ENCODE measurements at places on chromosomes 12 and 14.

- no peak for DNase-seq
Measured at GRCh38 chr12:130026608-130027176, 122.9 kb upstream of the TMEM132D start.

DNA sequence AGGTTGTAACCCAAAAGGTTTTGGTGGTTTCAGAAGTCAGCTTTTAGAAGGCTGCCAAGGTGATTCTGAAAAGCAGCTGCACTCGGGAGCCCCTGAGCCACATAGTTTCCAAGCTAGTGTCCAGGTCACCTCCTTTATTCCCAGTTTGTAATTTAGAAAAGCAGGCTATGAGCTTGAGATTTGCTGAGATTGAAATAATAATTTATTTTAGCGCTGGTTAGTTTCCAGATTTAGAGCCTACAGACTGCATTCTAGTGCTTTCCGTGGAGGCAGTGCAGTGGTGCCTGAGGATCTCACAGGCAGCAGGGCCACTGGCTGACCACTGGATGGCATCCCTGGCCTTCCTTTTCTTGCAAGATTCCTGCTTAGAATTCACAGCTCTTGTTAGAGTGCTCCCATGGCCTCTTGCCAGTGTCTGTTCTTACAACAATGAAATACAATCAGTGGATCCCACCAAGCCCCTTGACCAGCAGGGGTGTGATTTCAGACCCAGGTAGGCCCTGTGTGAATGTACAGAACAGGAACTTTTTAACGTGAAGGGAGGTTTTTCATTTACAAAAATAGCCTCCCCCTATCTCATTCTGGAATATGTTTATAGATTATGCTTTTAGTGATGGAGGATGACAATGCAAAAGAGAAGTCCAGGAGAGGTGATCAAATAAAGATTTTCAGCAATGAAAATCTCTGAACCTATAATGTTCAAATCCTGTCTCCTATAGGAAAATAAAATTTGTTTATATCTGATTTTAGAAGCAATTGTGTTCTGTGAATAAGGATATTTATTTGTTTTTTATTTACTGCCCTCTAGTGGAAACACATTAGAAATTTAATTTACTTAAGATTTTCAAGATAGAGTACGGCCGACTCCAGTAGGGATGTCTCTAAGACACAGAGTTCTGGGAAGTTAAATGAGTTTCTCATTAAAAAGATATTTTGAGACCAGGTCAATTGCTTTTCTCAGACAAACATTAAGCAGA is 362.1 kb upstream of the STXBP6 start:
- no peak for DNase-seq

GRCh38 chr14:54344445-54344844 is 52.4 kb upstream of the CDKN3 start:
- no peak for DNase-seq

DNA sequence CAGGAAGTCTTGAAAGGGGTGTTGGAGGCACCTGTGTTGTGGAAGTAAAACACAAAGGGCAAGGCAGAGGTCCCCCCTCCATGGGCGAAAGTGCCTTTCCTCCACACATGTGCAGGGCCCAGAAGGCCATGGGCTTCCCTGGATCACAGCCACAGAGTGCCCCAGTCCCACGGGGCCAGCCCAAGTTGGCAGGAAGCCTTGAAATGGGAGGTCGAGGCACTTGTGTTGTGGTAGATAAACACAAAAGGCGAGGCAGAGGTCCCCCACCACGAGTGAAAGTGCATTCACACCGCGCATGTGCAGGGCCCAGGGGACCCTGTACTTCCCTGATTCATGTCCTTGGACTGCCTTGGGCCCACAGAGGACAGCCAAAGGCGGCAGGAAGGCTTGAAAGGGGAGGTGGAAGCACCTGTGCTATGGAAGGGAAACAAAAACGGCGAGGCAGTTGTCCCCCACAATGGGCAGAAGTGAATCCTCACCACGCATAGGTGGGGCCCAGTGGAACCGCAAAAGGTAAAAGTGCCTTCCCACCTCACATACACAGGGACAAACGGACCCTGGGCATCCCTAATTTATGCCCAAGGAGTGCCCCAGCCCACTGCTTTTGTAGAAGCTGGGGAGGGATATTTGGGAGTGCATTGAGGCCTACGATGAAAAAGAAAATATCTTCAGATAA is 585.4 kb downstream of the ALG10 start:
- no peak for DNase-seq

DNA sequence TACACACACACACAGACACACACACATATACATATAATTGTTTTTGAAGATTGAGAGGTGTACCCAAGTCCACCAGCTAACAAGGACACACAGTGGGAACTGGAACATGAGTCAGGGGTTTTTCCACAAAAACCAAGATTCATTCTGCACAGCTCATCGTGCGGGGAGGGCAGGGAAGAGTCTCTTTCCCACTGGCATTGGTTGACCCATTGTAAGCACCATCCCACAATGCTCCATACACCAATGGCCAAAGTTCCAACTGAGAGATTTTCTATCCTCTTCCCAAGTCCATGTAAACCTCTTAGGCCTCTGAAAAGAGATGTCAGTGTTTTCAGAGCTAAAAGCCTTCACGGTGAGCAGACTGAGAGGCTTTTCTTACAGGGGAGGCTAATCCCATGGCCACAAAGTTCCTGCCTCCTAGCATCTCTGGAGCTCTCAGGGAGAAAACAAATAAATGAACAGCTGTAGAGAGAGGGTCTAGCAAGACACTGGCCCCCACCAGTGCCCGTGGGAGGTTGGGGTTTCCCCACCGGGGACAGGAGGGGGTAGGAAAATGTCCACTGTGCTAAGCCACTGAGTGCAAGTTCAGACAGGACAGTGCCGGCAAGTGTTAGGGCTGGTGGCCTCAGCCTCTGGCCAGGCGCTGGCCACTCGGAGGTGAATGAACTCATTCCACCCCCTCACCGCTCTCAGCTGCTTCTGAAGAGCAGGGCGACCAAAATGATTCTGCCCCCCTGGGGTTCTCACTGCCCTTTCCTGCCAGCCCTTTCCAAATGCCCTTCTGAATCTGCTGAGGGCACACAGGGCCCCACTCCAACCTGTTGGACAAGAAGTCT is 21.5 kb upstream of the TC2N start:
- no peak for DNase-seq

- DNase-seq: no peak
Measured at GRCh38 chr12:27801630-27802029, 21.6 kb upstream of the MANSC4 start.

- no peak for DNase-seq
Measured at GRCh38 chr12:68340404-68341270, 8.5 kb upstream of the MDM1 start.

- DNase-seq: no peak
Measured at GRCh38 chr12:3106579-3106978, 29.4 kb downstream of the TSPAN9 start.

DNA sequence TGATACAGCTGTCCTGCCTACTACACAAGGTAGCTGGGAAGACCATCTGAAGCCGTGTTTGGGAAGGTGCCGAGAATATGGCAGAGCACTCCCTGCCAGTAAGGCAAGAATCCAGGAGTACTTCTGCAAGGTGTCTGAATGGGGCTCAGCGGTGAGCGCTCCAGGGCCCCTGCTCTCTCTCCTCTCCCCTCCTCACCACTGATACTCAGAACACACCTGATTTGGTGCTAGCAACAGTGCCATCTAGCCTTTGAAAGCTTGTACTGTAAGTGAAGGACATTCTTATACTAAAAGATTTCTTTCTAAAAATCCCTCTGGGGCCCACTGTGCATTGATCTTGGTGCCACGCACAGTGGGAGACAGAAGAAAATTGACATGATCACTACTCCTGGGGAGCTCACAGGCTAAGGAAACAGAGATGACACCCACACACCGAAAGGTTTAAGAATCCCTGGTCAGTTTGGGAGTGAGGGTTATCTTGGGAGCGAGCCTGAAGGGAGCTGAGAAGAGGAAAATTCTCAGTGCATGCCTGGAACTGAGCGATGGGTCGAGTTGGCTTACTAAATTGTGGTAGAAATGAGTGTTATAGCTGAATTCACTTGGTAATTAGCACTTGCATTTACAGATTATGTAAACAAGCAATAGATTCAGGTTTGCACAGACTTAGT is 216.9 kb downstream of the NTF3 start:
- no peak for DNase-seq

- DNase-seq: no peak
Measured at GRCh38 chr14:83184531-83184930, 1650.9 kb upstream of the SEL1L start.

DNA sequence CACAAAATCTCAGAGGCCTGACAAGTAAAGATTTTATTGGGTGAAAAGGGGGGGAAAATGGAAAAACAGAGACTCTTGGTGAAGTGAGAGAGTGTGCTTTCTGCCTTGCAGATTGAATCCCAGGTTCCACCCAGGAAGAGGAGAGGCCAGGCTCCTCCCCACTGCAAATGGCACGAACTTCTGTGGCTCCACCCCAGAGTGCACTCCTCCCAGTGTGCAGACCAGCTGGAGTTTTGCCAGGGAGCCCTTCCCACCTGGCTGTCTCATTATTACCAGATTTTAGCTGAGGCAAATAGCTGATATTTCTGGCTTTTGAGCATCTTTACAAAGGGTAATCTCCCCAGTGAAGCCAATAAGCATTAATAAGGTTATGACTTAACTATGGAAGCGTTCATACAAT is 51.9 kb downstream of the TESPA1 start:
- DNase-seq: no peak

DNA sequence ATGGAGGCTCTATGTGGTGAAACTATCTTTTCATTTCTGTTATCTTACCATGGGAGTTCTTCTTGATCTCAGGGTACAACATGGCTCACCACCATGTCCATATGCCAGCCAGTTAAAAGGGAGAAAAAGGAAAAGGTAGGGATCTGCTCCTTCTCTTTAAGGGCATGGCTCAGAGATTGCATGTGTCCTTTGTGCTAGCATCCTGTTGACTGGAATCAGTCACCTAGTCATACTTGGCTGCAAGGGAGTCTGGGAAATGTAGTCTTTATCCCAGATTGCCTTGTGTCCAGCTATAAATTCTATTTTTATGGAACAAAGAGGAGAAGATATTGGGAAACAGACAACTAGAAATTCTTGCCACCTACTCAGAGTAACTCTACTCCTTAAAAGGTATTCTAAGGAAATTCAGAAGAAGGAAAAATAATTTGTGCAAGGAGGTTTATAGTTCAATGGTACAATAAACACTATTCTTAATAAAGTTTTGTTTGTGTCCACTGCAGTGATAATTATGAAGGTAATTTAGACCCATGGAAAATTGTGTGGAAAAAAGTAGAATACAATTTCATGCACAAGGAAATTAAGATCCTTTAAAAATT is 86.4 kb upstream of the RPH3A start:
- no peak for DNase-seq

DNA sequence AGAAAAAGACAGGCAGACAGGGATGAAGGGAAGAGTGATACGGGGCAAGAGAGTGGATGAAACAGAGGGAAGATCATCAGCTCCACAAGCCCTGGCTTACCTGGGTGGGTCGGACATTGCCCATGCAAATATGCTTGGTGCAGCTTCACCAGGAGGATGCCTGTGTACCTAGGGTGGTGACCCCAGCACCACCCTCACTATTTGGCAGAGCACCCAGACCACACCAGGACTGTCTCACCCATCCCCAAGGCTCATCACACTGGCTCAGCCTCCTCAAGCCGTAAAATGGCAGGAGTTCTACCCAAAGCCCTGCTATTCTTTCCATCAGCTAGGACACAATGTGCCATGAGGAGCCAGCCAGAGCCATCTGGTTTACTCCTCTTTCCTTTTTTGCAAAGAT is 3.0 kb downstream of the GALNT8 start:
- DNase-seq: no peak

- no peak for DNase-seq
Measured at GRCh38 chr12:45204757-45205156, 11.1 kb upstream of the ANO6 start.
